ENCODE measurements at places on chromosomes 1 and 21.

DNA sequence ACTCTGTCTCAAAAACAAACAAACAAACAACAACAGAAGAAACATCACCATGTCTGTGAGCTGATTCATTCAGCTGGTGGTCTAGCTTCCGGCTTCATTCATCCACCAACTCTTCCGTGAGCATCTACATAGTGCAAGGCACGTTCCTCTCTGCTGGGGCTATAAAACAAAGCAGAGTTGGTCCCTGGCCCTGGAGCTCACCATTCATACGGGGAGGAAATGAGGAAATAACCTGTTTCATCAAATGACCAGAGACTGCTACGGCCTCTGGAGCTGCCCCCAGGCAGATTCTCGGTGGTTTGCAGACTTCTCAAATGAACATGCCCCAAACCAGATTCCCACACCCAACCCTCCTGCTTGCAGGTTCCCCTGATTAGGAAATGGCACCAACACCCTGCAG, 41.0 kb upstream of the ID3 start:
- no peak for DNase-seq

DNA sequence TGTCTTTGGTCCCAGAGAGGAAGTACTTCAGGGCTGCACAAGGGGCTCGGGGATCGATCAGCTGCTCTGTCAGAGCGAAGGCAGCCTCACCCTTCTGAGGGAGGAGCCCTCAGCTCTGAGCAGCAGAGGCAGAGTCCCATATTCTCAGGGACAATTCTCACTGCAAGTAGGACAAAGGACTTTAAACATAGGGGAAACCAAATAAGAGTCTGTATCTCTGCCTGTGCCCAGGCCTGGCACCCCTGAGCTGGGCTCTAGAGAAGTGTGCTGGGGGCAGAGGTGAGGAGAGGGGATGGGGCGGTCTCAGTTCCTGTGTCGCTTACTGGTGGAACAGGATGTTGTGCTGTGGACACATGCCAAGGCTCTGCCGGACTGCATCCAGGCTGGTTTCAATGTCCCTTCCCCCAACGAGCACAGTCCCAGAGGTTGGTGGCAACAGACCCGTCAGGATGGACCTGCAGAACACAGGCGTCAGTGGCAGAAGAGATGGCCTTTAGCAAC, 76.6 kb downstream of the ABCA4 start:
- no peak for DNase-seq

- DNase-seq = no peak
These were observed 130.0 kb upstream of the ZNHIT6 start for GRCh38 chr1:85838238-85838637.

DNA sequence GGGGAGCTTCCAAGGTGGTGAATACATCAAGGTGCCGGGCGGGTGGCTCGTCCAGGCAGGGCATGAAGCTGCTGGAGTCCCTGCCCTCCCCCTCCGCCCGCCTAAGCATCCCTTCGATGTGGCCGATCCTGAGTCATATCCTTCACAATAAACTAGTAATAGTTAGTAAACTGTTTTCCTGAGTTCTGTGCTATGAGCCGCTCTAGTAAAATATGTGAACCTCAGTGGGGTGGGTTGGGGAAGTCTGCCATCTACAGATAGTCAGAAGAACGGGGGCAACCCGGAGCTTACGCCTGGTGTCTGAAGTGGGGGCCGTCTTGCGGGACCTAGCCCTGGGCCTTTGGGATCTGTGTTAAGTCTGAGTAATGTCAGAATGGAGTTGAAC, 21.6 kb downstream of the C2CD2 start:
- DNase-seq = peak; percentile 99

- peak; percentile 32 for DNase-seq
These were observed 11.7 kb upstream of the CAPN9 start for GRCh38 chr1:230735447-230735846.

DNA sequence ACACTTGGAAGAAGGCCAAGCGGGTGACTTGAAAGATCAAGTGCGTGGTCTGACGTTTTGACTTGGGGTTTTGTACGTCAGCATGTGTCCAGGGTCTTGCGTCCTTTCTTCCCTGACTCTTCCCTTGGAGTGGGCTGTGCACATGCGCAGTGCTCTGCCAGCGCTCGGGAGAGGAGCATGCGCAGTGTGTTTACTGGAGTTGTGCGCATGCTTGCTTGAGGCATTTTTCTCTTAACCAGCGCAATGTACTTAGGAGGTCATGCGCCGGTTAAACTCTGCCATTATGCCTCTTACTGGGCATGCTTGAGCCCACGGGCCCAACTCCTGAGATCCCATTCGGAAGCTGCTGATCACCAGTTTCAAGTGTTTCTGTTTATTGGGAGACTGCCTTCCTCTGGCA, 242.5 kb upstream of the AJAP1 start:
- no peak for DNase-seq

DNA sequence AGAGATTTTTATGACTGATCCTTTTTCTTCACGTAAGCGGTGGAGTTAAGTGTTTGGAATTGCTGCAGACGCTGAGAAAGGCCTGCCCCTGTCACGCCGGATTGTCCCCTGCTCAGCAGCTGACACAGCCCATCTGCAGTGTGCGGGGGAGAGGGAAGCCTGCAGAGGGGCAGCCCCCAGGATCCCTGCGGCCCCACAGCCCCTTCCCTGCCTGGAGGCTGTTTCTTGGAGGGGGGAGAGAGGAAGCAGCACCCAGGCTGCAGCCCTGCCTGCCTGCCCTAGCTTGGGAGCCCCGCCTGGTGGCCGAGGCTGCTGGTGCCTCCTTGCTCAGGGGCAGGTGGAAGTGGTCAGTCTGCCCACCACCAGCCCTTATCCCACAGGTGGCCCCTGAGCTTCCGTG, 50.7 kb downstream of the PRDM16 start:
- no peak for DNase-seq

GRCh38 chr1:211641942-211642341, 33.5 kb downstream of the NEK2 start:
- DNase-seq = no peak

GRCh38 chr21:34091607-34092006, 18.2 kb downstream of the MRPS6 start:
- no peak for DNase-seq

- peak; percentile 45 for DNase-seq
These were observed 4.6 kb downstream of the COL9A2 start for GRCh38 chr1:40312238-40313205.

- no peak for DNase-seq
These were observed 43.6 kb downstream of the SLC19A1 start for GRCh38 chr21:45498646-45499000.

DNA sequence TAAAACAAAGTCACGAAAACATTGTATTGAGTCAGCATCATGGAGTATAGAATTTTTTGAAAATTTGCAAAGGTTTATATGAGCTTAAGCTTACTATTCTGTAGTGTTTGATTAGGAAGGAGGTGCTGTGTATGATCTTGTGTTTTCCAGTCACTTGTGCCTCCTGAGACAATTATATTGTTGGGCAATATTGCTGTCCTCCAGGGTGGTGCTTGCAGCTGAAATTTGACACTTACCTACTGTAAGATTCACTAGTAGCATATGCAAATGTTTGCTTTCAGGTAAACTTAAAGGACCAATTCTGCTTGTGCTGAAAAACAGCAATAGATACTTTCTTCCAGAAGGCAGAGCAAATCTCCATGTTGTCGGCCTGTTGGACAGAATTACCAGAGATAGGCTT, 268.0 kb downstream of the TGFB2 start:
- DNase-seq = peak; percentile 45

DNA sequence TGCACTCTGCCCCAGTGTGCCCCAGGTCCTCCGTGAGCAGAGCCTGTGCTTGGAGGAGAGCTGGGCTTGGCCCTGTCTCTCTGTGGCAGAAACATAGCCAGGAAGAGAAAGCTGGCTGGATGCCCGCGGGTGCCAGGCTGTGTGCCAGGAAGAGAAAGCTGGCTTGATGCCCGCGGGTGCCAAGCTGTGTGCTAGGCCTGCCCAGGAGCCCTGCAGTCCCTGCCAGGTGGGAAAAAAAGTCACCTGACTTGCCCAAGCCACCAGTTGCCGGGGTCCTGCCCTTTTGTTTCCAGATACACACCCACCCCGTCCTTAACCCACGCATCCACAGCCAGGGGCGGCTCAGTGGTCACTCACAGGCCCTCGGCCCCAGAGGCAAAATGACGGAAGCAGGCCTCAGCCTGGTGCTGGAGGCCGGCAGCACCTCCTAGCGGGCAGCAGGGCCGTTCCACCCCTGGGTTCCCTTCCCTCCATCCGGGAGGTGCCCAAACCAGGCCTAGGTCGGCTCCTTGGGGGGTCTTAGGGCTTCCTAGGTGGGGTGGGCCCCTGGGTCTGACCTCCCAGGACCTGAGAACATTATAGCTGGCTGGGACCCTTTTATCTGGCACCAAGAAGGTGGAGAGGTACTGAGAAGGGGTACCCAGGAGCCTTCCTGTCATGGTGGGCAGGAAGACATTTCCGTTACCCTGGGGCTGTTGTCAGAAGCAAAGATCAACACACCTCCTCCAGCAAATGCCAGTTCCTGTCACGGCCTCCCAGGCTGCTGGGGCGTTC, 9.1 kb downstream of the ITGB2 start:
- peak; percentile 69 for DNase-seq

DNA sequence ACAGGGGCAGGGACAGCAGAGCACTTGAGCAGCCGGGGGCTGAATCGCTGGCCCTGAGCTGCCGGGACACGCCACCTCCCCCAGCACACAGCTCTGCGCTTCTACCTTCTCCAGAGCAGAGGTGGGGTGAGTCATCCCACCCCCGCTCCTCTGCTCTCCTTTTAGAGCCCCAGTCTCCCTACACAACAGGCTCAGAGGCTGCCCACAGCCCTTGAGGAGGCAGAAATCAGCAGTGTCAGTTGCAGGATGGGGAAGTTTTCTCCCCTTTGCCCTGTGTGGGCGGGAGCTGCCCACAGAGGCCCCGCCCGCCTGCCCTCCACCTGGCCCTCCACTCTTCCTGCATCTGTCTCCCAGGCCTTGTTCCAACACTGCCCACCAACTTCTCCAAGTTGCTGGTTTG, 94.6 kb downstream of the STUM start:
- DNase-seq = peak; percentile 90

DNA sequence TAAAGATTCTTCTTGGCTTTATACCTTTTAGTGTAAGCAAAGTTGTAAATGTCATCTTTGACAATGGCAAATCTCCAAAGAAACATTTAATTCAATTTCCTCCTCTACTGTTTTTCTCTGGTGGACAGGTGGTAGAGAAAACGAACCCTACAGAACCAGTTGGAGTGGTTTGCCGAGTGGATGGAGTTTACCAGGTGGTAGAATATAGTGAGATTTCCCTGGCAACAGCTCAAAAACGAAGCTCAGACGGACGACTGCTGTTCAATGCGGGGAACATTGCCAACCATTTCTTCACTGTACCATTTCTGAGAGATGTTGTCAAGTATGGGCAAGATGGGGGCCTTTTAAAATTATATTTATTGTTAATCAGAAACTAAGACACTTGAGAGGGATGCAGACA, 25.8 kb downstream of the UAP1 start:
- DNase-seq = peak; percentile 46

DNA sequence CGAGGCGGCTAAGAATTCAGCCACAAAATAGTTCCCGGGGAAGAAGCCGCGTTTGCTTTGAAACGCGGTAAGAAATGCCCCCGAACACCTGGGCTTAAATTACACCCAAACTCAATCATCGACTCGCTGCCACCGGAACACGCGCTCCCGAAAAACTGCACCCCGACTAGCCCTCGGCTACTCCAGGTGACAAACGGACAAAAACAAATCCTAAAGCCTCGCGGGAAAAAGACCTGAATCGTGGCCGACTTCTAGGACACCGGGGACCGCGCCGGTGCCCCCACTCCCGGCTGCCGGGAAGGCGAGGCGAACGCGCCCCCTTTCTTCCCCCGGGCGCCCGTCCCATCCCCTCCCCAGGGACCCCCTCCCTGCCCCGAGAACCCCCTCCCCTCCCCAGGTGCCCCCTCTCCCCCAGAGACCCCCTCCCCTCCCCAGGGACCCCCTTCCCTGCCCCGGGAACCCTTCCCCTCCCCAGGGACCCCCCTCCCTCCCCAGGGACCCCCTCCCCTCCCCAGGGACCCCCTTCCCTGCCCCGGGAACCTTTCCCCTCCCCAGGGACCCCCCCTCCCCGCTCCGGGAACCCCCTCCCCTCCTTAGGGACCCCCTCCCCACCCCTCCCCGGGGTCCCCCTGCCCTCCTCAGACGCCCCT, 628 bp downstream of the C1orf159 start:
- DNase-seq = no peak

DNA sequence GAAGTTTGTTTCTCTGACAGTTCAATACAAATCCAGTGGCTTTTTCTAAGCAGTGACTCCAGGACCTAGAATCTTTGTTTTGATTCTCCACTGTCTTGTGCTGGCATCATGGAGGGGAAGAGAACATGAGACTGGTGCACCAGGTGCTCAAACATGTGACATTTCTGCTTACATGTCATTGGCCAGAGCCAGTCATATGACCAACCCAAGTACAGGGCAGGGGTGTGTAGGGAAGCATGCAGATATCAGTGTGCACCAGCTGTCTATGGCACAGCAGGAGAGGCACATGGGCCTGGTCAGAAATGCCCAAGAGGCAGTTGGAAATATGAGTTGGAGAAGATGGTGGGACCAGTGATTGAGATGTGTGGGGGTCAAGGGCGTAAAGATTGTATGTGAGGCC, 297.0 kb downstream of the HHAT start:
- no peak for DNase-seq

GRCh38 chr1:33735624-33736023, 128.3 kb upstream of the HMGB4 start:
- DNase-seq = no peak

GRCh38 chr1:50272912-50273311, 150.3 kb downstream of the DMRTA2 start:
- DNase-seq = no peak

DNA sequence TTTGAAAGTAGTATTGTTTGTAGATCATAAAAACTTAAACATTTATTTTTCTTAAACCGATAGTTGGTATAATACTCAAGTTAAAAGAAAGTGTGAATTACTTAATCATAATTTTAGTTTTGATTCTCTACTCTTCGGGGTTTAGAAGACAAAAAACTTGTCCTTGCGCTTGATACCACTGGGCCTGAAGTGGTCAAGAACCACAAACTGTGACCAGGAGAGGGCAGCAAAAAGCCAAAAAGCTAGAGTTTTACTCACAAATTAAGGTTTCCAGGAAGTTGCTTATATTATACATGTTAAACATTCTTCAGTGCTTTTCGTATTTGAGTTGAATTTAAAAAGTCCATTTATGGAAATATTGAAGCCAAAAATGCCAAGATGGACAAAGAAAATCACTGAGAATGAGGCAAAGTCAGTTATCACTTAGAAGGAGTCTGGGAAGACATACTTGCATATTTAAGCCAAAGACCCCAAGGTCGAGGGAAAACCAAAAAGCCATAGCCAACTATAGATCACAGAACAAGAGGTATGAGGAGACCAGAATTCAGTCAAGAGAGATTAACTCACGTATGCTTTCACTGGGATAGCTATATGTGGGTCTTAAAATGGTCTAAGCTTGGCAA, 34.2 kb downstream of the EFCAB7 start:
- DNase-seq = peak; percentile 39

DNA sequence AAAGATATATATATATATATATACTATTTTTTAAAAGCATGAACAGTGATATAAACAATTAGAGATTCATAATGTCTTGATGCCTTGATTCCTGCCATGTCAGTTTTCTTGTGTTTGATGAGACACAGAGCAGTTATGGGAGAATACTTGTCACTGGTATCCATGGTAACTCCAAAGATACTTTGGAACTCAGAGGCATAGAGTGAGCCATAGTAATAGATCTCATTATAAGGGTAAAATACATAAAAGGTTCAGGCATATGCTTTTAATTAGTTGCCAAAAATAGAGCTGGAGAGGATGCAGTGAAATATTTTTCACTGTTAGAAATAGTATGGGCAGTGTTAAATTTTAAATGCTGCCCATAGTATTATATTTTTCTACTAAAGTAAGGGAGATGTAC, 134.1 kb downstream of the SYT14 start:
- no peak for DNase-seq

All from epithelial cell of esophagus (primary cell).